ENCODE measurements at places on chromosomes 5 and 9.

DNA sequence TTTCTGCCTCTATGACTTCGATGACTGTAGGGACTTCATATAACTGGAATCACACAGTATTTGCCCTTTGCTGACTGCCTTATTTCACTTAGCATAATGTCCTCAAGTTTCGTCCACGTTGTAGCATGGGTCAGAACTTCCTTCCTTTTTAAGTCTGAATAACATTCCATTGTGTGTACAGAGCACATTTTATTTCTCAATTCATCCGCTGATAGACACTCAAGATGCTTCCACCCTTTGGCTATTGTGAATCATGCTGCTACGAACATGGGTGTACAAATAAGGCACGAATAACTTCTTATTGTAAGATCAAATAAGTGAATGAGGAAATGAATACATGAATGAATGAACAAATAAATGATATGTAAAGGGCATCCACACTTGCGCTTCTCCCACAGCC, 13.0 kb downstream of the BARX1 start:
- DNase-seq = no peak

- DNase-seq = no peak
Observed at GRCh38 chr5:76820526-76820890, 1.7 kb downstream of the F2RL1 start.

DNA sequence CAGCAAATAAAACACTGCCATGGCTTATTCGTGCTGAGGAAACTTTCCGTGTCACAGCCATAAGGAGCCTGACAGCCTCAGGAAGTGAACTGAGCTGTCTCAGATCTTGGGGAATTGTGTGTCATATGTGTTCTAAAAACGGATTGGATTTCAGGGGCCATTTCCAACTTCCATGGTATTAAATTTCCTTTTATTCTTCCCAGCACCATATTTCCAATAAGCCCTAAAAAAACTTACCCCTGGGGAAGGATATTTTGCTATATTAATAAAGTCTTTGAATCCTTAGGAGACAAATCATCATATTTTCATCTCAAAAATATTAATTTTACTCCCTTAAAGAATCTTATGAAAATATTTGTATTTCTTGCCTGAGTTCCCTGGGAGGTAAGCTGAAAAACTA, 93.9 kb downstream of the LHFPL2 start:
- no peak for DNase-seq

- no peak for DNase-seq
Observed at GRCh38 chr5:129718471-129719090, 29.3 kb upstream of the MINAR2 start.

DNA sequence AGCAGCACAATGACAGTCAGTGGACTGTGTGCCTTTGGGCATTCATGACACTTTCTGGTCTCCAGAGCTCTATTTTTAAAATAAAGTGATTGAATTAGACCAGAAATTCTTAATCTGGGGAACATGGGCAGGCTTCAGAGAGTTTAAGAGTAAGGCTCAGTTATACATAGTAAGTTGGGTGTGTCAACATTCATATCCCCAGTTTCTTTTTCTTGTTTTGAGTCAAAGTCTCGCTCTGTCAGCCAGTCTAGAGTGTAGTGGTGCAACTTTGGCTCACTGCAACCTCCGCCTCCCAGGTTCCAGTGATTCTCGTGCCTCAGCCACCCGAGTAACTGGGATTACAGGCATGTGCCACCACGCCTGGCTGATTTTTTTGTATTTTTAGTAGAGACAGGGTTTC, 13.7 kb upstream of the KIF4B start:
- no peak for DNase-seq

DNA sequence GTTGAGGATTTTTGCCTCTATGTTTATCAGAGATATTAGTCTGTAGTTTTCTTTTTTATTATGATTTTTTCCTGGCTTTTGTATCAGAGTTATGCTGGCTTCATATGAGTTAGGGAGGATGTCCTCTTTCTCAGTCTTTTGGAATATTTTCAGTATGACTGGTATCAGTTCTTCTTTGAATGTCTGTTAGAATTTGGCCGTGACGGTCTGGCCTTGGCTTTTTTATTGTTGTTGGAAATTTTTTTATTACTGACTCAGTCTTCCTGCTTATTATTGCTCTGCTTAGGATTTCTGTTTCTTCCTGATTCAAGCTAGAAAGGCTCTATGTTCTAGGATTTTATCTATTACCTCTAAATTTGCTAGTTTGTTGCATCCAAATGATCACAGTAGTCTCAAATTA, 421.9 kb downstream of the CDH10 start:
- no peak for DNase-seq

- DNase-seq = peak; percentile 16
Observed at GRCh38 chr5:89421035-89421434, 538.1 kb upstream of the MEF2C start.

GRCh38 chr9:69460012-69460411, 135.0 kb downstream of the ENTREP1 start:
- DNase-seq = no peak

GRCh38 chr9:107554636-107555035, 65.1 kb upstream of the KLF4 start:
- DNase-seq = no peak

GRCh38 chr5:132782101-132782500, 5.1 kb upstream of the SEPTIN8 start:
- peak; percentile 89 for DNase-seq

DNA sequence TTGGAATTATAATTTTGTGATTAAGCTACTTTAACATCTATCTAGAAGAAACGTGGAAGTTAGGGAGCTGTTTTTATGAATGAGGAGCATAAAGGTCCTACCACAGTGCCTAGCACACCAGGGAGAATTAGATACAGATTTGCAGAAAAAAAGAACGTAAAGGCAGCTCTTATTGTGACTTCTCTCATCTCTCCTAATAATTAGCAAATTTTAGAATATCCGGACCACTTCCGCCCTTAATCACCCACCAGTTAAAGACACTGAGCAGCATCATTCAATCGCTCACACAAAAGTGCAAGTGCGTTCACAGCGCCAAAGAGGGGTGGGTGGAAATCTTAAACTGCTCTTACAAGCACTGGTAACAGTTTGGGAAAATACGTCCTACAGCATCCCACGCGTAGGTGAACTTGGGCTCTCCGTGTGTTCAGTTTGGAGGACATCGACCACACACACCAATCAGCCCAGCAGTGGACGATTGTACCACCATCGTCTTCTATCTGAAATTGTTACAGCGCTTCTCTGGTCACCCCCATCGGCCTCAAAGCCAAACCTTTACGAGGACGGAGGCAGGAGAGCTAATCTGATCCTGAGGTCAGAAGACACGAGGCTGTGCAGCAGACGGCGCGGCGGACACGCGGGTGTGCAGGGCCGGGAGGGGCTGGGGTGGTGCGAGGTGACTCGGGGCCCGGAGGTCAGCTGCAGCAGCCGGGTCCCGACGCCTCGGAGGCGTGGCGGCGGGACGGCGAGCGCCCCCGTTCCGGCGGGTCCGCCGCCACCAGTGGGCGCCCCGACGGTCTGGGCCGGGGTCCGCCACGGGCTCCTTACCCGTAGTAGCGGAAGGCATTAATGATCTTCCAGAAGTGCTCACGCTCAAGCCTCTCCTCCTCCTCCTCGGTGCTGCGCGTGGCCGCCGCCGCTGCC, 646 bp downstream of the CARNMT1 start:
- peak; percentile 62 for DNase-seq

- DNase-seq = no peak
Observed at GRCh38 chr5:159469496-159470372, 139.4 kb upstream of the IL12B start.

GRCh38 chr5:111892949-111893348, 136.0 kb upstream of the NREP start:
- no peak for DNase-seq

- peak; percentile 58 for DNase-seq
Observed at GRCh38 chr5:53642061-53642460, 81.6 kb downstream of the NDUFS4 start.

- DNase-seq = peak; percentile 13
Observed at GRCh38 chr5:52283221-52283620, 504.5 kb upstream of the ITGA1 start.

- peak; percentile 80 for DNase-seq
Observed at GRCh38 chr5:66307647-66308241, 163.6 kb downstream of the SREK1 start.

DNA sequence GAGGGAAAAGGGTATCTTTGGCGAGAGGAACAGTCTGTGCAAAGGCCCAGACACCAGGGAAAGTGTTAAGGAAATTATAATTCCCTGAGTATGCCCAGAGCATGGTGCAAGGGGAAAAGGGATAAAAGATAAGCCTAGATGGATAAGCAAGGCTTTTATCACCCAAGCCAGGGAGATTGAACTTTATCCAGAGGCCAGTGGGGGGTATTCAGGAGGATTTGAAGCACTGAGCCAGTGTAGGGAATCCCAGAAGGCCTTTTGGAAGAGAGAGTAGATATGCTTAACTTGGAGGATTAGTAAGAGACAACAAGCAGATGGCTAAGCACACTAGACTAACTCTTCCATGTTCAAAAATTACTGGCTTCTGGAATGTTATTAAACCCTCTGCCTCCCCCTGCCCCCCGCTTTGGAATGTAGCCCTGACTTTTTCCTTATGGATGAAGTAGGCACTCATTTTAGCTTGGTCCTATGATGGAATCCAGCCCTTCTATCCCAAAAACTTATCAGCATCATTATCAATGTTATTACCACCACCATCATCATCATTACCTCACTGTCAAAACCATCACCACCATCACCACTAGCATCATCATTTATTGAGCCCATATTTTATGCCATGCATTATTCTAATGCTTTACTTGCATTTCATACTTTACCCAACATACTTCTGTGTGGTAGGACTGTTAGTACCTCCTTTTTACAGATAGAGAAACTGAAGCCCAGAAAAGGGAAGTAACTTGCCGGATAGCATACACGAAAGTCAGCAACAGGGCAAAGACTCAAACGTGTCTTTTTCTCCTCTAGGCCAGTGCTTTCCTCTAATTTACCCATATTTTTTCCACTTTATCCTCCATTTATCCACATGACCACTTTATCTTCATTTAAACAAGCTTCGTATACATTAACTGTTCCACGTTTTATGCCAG, 237.0 kb downstream of the PAPPA start:
- DNase-seq = no peak

DNA sequence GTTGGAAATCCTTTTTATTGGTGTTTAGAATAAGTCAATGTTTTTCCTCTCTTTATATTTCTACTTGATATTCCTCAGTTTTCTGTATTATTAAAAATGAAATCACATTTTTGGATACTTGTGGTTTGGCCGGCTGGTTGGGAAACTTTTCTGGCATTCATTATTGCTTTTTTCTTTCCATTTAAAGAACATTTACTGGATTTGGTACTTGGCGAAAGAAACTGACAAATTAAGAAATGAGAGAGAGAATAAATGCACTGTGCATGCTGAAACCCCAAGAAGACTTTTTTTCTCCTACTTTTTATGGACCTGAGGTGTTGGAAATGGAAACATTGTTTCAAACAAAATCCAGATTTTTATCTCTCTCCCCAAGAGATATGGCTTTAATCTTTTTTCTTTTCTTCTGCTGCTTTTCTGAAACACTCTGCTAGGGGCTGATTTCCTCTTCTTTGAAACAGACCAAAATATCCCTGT, 128.4 kb downstream of the SNX18 start:
- DNase-seq = no peak

DNA sequence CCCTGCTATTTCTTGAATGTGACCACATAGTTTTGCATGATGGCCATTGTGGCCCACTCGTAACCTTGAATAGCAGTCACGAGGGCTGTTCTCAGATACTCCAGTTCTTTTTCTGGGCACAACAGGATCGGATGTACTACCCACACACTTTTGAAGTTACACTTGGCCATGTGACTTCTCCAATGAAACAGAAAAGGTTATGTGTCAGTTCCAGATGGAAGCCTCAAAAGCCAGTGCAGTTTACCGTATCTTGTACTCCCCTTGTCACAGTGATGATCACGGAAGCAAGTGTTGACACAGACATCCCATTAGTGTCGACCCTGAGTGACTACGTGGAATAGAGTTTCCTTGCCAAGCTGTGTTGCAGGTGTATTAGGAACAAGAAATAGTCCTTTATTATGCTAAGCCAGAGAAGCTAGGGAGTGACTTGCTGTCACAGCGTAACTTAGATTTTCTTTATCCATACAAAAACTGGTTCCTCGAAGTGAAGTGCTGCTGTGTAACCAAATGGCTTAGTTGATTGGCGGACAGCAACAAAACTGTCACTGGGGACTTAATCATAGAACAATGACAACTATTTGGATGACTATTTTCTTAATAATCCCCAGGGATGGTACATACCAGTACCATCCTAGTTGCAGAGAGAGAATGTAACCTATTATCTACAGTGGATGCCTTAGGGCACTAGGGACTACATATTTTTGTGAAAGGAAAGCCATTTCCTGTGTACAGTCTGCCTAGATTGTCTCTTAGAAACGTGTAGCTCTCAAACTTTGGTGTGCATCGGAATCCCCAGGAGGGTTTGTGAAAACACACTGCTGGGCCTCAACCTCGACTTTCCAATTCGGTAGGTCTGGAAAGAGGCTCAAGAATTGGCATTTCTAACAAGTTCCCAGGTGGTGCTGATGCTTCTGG, 90.1 kb upstream of the DMRT1 start:
- DNase-seq = peak; percentile 53

DNA sequence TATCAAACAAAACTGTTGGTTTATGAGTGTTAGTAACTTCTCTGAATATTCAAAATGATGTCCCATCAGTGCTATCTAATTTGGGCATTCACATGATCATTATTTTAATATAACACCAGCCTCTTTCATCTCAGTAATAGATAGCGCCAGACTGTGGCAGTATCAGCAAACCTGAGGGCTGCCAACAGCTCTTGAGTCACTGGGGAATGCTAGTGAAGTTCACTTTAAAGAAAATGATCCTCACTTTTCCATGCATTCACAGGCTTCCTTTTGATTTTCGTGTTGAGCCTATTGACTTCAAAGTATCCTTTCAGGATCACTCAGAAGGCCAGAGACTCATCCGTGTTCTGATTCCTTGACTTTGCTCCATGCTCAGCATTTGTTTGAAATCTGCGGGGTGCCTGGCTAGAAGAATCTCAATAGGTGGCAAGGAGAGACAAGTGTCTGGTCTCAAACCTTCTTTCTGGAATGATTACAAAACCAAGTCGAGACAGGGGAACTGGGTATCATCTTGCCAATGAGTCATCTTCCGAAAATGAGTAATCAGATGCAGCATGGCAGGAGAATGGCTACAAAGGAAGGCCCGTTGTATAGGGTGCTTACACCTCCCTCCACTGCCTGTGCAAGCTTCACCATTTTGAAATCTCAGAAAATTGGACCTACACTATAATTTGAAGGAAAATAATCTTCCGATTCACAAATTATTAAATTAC, 509.1 kb downstream of the RASEF start:
- DNase-seq = peak; percentile 3

- DNase-seq = no peak
Observed at GRCh38 chr9:107210775-107211174, 72.3 kb upstream of the RAD23B start.

- no peak for DNase-seq
Observed at GRCh38 chr9:121764371-121764730, 112.9 kb downstream of the DAB2IP start.

DNA sequence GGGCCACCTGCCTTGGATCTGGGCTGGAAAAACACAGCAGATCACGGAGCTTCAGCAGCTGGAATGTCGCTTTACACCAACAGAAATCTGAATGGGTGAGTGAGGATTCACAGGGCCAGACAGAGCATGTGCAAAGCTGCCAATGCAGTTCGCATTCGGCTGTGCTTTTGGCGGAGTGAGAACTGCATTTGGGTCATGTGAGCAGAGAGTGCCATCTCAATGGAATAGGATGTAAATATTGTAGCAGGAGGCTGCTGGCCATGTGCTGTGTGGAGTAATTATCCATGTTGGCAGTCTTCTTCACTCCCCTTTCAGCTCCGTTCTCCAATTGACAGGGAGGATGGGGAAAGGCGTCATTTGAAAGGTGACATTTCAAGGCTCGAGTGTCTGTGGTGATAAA, at the start of gene ANKRD55:
Gene ANKRD55, minus strand, starts transcription at position 101 of the 400 bp plus-strand sequence. CDS start 417 bp downstream, outside the sequence.
- DNase-seq = no peak

GRCh38 chr9:130892477-130893304, 3.9 kb downstream of the QRFP start:
- no peak for DNase-seq
